ENCODE measurements at places on chromosomes 5 and 9.
A peak's percentile ranks its signal among the peaks of the same experiment; 100 is the strongest.

GRCh38 chr9:18405240-18405639 is 68.7 kb upstream of the ADAMTSL1 start:
- no peak for DNase-seq

DNA sequence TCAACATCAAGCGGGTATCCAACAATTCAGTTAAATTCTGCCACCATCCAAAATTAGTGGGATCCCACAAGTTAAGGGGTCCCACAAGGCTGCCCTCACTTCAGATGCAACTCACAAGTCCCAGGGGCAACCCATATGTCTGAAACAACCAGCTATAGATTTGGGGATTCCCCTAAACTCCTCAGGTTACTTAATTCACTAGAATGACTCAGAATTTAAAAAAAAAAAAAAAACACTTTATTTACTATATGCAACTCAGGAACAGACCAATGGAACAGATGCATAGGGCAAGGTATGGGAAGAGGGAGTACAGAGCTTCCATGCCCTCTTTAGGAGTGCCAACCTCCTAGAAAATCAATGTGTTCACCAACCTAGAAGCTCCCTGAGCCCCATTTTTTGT is 15.1 kb downstream of the AUH start:
- DNase-seq, result no peak

DNA sequence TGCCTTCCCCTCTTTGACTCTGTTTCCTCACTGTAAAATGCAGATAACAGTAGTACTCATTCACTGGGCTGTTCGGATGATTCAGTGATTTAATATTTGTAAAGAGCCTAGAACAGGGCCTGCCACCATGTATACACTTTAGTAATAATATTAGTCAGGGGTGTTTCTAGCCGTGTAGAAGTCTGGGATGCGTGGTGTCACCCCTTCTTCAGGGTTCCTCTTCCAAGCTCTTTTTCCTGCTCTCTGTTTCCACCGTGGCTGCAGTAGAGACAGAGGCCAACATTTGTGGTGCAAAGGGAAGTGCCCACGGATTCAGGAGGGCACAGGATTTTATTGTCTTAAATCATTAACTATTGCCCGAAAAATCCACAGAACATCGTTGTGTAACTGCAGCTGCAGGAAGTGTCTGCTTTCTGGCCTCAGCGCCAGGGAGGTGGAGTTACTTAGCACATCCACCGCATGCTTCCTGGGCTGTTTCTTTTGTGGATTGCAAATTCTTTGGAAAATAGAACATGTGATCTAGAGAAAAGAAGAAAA is 61.7 kb downstream of the TRIO start:
- DNase-seq, result no peak

DNA sequence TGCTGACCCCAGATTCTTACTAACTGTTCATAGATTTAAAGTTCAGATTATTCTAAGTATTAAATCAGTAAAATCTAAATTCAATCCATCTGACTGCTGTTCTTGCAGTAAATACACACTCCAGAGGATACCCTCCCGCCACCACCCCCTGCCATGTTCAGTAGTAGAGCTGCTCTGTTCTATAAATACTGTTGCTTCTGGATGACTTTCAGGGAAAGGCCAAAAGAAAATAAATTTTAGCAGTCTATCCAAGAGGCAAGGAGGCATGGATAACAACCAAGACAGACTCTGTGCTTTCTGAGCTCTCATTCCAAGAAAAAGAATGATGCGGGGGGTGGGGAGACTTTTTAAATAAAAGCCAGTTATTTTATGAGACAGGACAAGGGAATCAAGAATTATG is 115.1 kb downstream of the ADAMTS6 start:
- DNase-seq, result no peak

DNA sequence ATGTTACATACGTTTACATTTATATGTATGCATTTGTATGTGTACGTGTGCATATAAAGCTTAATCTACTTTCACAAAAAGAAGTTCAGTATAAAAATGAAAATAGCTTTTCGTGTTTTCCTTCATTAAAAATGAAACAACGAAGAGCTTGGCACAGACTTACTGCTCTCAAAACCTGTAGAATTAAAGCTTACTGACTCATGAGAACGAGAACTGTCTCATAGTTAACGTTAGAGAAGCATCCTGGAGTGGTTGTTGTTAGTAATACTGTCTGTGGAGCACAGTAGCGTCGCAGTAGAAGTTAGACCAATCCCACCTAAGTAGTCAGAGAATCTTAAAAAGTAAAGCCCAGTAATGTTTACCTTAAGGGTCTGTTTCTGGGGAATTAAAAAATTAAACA is 1.3 kb downstream of the MAT2B start:
- no peak for DNase-seq

GRCh38 chr9:136567651-136568287 is 21.9 kb upstream of the NOTCH1 start:
- DNase-seq, result no peak

- DNase-seq, result no peak
Observed at GRCh38 chr9:129654554-129655040, 10.8 kb upstream of the PRRX2 start.

- no peak for DNase-seq
Observed at GRCh38 chr5:147971472-147971871, 65.1 kb upstream of the C5orf46 start.

GRCh38 chr9:98570055-98570454 is 138.7 kb downstream of the GABBR2 start:
- DNase-seq, result no peak

DNA sequence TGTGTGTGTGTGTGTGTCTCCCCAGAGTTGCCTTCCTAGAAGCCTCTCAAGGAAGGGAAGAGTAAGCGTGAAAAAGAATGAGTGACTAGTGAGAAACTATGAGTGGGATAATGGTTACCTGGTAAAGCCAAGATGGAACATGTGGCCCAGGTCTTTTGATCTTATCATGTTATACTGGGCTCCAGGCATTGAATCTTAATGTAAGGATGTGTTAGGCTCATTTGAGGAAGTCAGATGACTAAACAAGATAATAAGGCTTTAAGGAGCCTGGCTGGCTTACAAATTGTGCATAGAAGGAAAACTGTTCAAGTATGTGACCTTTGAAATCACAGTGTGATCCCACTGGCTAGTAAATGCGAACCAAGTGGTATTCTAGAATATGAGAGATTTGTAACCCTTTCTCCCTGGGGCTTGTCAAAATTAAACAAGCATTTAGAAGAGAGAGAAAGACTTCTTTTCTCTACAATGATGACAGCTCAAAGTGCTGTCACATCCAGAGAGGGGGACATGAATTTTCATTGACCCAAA is 29.9 kb upstream of the HMHB1 start:
- no peak for DNase-seq

DNA sequence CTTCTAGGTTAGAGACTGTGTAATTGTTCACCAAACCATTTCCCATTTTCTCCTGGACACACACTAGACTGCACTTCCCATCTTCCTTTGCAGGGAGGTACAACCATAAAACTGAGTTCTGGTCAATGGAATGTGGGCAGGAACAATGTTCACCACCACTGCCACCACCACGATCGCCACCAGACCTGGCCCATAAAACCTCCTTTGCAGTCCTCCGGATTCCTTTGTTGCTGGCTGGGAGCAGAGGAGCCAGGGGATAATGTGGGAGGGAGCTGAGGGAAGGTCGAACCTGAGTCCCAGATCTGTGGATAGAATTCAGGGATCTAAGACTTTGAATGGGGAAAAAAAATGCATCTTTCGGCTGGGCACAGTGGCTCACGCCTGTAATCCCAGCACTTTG is 29.4 kb upstream of the EGFLAM start:
- DNase-seq, result no peak

DNA sequence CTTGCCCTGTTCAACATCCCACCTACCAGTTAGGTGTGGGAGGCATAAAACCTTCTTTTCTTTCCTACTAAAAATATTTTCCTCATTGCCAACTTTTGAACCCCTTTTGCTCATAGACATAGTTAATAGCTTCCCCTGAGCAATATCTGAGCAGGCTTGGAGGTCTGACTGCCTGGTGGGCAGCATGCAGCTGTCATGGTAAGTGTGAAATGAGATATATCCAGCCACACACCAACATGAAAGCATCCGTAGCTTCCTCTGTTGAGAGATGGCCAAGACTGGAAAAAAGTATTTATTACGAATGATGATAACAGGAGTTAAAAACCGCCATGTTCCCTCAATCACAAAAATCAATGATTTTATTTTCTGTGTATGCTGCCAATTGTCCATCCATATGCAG is 190.1 kb downstream of the TMEM38B start:
- no peak for DNase-seq

DNA sequence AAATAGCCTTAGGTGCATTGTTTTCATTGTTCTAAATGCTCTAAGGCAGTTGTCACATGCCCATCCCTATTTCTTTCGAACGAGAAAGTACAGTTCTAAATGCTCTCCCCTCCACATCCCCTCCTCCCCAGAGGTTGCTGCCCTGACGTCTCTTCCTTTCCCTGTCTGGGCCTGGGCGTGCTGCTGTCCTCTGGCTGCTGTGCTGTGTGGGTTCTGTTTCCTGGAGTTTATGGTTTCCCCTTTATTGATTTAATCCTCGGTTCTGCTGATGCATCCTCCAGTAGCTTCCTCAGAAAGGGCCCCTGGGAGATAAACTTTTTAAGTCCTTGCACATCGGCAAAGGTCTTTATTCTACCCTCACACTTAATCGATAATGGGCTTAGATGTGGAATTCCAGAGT is 48.8 kb downstream of the MVB12B start:
- DNase-seq, result no peak

DNA sequence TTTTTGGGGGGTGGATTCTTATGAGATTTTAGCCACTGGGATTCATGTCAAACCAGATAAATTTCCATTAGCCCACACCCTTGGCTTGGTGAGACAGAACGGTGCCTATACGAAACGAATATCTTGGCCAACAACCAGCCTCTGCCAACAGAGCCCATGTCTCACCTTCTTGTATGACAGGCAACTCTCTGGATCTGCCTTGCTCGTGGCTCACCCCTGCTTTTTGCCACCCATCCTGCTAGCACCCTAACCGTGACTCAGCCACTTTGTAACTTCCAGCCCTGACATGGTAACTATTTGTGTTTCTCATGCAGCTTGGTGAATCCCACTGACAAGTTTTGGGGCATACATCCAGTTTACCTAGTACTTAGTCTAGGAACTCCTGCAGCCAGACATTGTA is 457.0 kb downstream of the SPATA31D1 start:
- DNase-seq, result no peak

DNA sequence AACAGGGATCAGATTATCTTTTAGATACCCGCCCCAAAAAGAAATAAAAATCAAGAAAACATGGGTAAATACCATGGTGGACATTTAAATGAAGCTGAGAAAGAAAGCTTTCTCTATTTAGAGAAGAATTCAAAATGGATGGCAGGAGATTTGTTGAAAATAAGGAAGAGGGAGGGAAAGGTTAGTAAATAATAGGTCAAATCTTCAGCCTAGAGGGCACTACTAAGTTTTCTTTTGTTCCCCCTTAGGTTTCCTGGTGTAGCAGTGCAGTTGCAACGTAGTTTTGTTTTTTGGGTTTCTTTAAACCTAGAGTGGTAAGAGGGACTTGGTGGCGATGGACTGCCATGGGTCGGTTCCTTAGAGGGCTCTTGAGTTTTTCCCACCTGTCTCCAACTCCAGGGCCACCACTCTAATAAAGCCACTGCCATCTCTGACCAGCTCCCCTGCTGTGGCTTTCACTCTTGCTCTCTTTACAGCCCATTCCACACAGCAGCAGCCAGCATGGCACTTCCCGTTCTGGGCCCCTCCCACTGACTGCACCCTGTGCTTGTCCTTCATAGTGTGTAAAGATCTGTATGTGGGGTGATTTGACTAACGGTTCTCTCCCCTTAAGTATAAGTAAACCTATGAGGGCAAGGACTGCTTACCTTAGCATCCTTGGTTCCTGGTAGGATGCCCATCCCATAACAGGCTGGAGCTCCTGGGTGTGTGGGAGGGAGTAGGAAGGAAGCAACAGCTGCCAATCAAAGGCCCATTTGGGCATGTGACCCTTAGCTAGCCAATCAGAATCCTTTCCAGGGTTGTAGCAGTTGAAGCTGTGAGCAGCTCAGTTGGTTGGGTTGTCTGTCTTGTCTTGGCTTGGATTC is 118.3 kb downstream of the SLC1A3 start:
- peak; percentile 45 for DNase-seq

DNA sequence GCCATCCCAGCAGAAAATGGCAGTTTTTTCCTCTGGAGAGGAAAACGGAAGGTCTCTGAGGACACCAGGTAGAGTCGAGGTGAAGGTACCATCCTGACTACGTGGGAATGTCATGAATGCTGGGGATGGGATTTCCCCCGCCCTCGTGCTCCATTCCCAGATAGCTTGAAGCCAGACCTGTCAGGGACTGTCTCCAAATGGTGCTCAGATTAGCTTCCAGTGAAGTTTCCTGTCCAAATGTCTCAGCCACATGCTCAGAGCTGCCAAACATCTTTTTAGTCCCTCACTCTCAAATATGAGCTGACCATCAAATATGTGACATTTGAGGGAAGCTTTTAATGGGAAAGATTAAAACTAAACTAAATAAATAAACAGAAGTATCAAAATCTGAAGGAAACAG is 7.6 kb upstream of the ANKRD34B start:
- no peak for DNase-seq

DNA sequence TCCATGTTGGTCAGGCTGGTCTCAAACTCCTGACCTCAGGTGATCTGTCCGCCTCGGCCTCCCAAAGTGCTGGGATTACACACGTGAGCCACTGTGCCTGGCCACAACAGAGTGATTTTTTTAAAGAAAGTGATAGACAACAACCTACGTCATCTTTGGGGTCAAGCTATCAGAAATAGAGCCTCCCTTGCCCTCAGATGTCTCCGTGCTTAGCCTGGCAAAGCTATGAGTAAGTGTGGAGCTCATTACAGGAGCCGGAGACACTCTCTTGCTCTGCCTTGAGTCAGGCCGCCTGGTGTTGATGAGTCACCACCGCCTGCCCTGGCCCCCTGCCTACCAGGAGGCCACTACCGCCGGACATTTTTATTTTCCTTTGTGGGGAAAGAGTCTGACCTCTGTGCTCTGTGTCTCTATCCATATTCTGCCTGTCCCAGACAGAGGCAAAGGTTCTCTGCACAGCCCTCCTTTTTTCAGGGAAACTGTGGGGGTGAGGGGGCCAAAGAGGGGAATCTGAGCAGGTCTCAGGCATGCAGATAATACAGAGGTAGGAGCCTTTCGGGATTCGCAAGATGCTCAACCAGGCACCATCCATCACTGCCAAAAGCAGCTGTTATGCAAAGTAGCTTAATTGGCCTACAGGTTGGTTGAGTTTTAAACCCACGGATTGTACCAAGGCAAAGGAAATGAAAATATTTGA is 123.7 kb upstream of the CPEB4 start:
- DNase-seq, result no peak

DNA sequence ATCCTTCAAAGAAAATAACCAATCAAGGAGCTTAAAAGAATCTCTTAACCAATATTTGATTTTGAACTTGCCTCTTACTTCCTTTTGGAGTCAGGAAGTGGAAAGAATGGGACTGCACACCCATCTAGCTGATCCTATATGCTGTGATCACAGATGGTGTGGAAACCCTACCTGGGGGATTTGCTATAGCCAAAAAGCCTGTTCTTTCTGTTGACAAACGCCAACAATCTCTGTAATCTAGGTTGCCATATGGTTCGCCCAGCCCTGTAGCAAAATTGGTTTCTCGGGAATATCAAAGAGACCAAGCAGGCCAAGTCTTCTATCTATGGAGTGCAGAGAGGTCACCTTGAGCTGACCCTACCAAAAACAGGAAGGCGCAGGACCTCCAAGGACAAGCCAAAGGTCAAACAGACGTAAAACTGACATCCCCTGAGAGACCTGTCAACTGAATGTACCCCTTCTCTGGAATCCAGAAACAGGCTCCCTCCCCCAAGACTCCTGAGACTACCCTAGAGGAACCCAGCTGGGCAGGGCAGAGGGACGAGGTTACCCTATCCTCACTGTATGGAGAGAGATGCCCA is 19.4 kb downstream of the NRG2 start:
- no peak for DNase-seq

All from putamen (tissue), 1 donor.